Activated T-cell treated with anti-CD3 and anti-CD28 coated beads, Interleukin-2, amount 50 U/mL, for 72 hours (primary cell): ENCODE measurements at places on chromosomes 16 and 17. TPM values are rescaled to one million over a fixed set of nuclear protein-coding genes. Genes with fewer than 3 reads are reported as not detected.
A peak's percentile ranks its signal among the peaks of the same experiment; 100 is the strongest.

DNA sequence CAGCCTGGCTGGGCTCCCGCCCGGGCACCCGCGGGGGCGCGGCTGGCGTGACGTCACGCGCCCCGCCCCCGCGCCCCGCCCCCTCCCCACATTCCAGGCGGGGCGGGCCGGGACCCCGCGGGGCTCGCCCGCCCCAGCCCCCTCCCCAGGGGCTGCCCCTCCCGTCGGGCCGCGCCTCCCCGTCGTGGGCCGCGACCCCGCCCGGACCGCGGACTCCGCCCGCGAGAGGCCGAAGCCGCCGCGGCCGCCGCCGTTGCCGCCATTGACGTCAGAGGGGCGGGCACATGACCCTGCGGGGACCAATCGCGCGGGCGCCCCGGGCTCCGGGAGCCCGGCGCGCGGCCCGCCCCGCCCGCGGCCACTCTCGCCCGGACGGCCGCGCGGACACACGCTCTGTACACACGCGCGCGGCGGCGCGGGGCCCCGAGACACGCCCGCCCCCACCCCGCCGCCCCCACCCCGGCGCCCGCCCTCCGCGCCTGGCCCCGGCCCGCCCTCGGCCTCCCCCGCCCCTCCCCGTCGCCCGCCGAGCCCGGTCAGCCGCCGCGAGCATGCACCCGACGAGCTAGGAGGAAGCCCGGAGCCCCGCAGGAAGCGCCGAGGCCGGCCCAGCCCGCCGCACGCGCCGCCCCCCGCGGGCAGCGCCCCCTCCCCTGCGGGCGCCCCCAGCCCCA, at the start of gene CMIP:
Gene CMIP, plus strand, starts transcription at position 361 of the 674 bp plus-strand sequence.
- DNase-seq, result peak; percentile 89

GRCh38 chr16:4209666-4210065, 32.2 kb downstream of the SRL start:
- DNase-seq, result no peak

GRCh38 chr17:51748749-51749604, 409.5 kb downstream of the CA10 start:
- no peak for DNase-seq

Gene CBFA2T3
- total RNA-seq, result 1.2 TPM
